Astrocyte (in vitro differentiated cells and primary cell): ENCODE measurements at places on chromosomes 6 and 20. TPM values are rescaled to one million over a fixed set of nuclear protein-coding genes. Genes with fewer than 3 reads are reported as not detected.

Gene TENT5A
- total RNA-seq, result 17.8 and 19.7 TPM in 2 replicates

Gene PLCB4
- 38.9 and 58.2 TPM in 2 replicates for total RNA-seq

Gene MPIG6B
- total RNA-seq, result not detected in 2 replicates

Gene KIF25
- total RNA-seq, result not detected in 2 replicates

Gene WFDC10B
- not detected in 2 replicates for total RNA-seq

Gene FOXF2
- total RNA-seq, result 0.46 and 0.61 TPM in 2 replicates

Gene FAM217A
- not detected in 2 replicates for total RNA-seq

Gene LINC00237
- not detected in 2 replicates for total RNA-seq

Gene HIVEP1
- 46.9 and 48.9 TPM in 2 replicates for total RNA-seq

- DNase-seq, result no peak
Observed at GRCh38 chr6:111464184-111464583, 18.8 kb downstream of the REV3L start.

GRCh38 chr6:3164388-3164787 lies 7.0 kb upstream of the TUBB2A start:
- no peak for DNase-seq

DNA sequence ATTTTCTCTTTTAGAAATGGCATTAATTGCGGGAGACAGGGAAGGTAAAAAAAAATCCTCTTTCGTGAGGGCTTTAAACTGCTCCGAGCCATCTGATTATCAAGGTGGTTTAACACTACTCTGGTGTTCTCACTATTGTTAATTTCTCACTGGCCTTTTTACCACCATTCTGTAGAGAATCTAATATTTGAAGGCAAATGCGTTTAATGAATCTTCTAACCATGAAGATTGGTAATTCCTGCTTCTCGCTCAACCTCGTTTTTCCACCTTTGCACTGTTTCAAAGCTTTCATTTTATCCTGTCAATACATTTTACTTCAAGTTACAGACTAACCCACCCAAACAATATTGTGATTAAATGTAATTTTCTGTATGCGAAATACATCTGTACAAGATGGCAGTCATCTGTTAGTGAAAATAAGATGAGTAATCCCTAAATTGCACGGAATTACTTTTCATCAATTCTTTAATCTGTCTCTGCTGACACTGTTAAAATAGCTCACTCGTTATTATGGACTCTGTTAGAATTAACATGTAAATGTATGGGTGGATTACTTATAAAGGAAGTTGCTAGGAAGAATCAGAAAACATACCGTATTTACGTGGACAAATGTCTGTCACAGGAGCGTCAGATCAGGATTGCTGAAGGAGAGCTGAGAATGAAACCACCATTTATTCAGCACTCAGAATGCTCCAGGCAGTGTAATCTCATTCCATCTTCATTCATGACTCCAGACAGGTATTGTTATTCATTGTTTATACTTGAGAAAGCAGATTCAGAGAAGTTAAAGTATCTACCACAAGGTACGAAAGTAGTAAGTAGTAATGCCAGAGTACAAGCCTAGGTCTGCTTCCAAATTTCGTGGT lies 1.1 kb upstream of the LCA5 start:
- DNase-seq, result no peak

DNA sequence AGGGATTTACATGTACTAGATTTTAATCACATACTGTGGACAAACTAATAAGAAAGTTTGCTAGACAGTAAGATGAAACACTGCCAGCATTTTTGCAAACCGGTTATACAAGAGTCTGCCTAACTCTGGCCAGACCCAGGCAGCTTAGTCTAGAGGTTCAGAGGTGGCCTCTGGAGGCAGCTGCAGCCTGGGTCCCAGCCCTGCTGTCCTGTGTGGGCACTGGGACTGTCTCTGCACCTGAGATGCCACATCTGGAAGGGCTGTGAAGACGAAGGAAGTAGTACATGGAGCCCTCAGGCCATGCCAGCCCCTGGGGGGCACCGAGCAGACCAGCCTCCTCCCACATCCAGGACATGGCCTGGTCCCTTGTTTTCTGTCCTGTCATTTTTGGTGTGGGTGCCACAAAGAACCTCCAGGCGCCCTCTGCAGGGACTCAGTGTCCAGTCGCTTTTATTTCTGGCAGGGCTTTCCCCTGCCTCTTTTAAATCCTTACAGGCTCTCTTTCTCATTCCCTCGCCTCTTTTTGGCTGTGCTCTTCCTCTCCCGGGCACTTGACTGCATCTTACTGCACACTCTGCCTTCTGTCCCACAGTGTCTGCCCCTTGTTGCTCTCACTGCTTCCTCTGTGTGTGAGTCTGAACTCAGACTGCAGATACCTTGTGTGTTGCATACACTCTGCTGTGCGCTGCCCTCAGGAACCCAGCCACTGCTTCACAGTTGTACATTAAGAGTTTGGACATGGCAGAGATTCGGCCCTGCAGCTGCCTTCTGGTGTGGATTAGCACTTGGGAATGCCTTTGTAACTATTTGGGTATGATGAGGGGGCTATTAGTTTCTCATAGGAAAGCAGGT lies 216.7 kb downstream of the ZDHHC14 start:
- DNase-seq, result no peak

DNA sequence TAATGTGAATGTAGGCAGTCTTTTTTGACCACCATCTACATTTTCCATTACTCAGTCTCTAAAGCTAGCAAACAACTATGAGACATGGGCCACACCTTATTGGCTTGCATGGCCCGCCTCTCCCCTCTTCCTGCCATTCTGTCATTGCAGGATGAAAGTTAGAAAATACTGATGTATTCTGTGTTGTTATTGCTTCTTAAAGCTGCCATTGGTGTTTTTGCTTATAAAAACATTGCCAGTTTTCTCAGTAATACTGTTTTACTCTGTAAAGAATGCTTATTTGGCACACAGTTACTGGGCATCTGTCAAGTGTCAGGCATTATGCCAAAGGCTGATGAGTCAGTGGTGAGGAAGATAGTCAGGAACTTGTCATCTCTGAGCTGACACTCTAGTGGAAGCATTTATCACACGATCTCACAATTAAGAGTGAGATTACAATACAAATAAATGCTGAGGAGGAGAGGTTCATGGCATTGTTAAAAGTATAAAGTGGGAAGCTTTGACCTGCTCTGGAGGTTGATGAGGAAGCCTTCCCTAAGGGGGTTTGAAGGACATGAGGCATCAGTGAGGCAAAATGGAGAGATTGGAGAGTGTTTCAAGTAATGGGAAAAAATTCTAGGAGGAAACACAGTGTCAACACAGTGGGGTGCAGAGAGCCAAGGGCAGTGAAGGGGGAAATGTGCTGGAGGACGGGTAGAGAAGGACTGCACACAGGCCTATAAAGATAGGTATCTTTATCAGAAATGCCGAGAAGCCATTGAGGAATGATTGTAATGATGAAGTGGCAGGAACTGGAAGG lies 14.7 kb downstream of the KLHL32 start:
- peak; percentile 57 for DNase-seq

DNA sequence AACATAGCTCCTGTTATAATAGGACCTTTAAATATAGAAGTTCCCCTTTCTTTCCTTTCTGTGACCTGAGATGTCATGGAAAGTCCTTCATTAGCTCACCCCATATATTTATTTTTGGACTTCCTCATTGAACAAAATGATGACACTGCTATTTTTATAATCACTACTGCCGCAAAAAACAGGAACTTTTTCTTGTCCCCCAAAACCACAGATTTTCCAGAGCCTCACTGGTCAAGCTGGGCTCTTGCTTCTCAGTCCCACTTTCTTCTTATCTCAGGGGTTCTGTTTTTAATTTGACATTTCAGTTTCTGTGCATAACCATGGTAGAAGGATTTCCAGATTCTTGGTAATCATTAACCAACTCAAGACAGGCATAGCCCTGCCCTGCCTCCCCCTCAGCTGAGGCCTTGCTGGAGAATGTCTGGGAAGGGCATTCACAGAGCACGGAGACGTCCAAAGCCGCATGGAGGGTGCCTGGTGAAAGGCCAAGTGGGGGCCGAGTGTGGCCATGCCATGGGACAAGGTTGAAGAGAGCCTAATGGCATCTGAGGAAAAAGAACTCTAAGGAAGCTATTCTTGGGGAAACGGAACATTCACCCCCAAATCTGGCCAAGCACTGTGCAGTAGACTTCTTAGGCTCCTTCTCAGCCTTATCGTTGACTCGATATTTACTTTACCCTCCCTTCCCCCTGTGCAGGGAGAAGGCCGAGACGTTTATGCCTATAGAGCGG lies 73.7 kb downstream of the EDN1 start:
- no peak for DNase-seq

GRCh38 chr6:4220558-4220957 lies 85.2 kb upstream of the ECI2 start:
- DNase-seq, result no peak

DNA sequence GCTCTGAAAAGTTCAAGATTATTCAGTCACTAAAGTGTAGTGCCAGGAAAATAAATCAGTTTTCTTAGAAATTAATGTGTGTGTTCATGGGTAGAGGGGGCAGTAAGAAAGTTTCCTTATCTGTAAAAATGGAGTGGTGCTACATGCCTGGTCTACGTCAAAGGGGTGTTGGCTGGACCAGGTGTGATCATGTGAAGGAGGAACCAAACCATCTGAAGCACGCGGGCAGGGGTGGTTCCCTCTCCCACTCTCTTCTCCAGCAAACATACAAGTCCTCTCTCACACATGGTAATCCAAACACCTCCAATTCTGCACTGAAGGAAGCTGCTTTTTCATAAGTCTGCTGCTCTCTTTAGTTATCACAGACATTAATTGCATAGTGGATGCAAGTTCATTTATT lies 63.1 kb downstream of the CLIC5 start:
- no peak for DNase-seq
